Kidney epithelial cell (primary cell): ENCODE measurements at places on chromosomes 5 and 9. TPM values are rescaled to one million over a fixed set of nuclear protein-coding genes. Genes with fewer than 3 reads are reported as not detected.

- DNase-seq, result no peak
These were observed 225.6 kb downstream of the PCSK5 start for GRCh38 chr9:76115982-76116646.

- DNase-seq, result no peak
These were observed 132.0 kb upstream of the WWC1 start for GRCh38 chr5:168159425-168159824.

DNA sequence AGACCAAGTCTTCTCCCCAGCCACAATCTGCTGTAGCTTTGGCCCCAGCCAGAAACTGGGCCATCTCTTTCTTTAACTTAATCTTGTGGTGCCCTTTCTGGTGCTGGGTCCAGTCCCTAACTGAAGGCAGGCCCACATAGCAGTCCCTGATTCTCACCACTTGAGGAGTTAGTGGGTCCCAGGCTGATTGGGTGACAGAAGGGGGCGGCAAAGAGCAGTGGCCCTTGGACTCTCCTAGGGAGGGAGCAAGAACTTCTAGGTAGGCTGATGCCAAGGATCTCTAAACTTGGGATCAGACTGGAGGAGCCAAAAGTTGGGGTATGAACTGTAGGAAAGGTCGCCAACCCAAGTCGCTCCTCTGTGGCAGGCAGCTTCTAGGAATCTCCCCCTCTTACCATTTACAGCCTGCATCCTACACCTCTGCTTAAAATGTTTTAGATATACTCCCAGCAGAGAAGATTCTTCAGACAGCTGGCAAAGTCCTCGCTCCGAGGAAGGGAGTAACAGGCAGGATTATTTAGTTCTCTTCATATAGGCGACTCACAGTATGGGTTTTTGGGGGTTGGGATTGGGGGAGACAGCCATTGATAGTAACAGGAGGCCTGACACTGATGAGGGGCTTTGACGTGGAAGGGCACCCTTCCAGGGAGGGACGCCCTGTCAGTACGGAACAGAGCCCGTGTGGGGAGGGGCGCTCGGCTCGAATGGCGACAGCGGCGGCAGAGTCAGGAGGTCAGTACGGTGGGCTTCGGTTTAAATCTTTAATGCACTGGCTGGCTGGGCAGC is 2.0 kb upstream of the CCL27 start:
- no peak for DNase-seq

DNA sequence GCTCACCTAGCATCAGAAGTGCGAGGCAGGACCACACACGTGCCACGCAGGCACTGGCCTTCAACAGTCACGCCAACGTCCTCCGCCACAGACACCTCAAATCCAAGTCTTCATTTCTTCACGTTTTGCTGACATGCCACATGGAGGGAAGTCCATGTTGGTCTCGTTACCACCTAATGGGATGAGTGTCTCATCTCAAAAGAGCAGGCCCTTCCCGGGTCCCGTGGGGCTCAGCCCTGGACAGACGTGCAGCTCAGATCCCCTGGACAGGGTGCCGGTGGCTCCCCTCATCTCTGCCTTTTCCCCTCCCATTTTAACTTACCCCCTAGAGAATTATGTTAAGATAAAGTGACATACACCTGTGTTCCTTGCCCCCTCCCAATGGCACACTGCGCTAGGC is 76.8 kb downstream of the MRPL36 start:
- no peak for DNase-seq

DNA sequence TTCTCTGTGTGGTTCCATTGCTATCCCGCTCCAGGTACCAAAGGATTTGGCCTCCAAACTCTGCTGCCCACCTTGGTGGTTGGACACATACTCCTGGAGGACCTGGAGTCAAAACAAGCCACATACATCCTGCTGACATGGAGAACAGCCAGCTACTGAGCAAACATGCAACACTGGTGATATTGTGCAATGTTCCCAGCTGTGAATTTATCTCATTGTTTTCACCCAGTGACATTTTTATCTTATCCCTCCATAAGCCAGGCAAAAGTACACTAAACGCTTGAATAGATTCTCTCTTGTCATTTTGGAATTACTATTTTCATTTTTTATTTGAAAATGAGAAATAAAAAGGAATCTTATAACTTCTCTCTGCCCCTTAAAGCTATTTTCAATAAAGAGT is 11.1 kb upstream of the CTSL start:
- DNase-seq, result no peak

DNA sequence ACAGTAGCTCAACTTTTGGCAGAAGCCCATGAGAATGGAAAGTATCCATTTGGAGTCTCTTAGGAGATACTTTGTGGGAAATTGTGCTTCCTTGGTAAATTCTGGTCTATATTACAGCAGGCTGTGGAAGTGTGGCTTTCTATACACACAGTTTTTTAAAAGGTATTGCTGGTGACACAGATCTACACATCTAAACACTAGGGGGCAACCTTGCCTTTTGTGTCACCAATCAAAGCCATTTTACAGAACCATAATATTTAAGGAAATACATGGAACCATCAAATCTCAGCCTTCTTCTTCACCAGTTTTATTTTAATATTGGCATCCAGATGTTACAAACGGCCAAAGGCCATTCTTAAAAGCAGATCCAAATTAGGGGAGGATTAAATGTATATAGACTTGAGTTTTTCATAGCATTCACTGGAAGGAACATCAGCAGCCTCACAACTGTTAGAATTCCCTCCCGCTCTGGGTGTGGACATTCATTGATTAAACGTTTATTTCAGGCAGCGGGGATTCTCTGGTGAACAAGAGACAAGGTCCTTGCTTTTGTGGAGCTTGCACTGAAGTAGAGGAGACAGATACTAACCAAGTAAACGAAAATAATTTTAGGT is 132.4 kb upstream of the EPB41L4A start:
- peak; percentile 10 for DNase-seq

FREM1 gene
- 0.75 and 1.0 TPM in 2 replicates for total RNA-seq
